ENCODE measurements at places on chromosomes 13 and 19.

GRCh38 chr19:51114087-51114729, 6.0 kb upstream of the CTU1 start:
- no peak for DNase-seq

DNA sequence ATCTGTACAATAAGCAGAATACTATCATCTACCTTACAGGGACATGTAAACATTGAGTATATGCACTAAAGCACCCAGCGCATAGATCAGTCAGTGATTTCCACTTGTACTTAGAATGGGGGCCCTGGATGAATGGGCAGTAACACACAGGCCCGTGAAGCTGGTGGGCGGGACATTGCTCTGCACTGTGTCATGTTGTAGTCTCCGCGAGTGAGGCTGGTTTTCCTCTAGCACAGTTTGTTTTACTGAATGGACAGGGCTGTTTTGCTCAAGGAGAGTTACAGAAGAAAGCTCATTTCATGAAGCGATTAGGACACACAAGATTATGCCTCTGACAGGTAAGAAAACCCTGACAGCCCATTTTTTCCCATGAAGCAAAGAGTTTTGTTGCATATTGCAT, 86.4 kb upstream of the SOX21 start:
- no peak for DNase-seq

GRCh38 chr19:7512400-7512851, 3.5 kb upstream of the ZNF358 start:
- DNase-seq, result no peak

GRCh38 chr19:10583036-10583776, 3.9 kb downstream of the AP1M2 start:
- no peak for DNase-seq

DNA sequence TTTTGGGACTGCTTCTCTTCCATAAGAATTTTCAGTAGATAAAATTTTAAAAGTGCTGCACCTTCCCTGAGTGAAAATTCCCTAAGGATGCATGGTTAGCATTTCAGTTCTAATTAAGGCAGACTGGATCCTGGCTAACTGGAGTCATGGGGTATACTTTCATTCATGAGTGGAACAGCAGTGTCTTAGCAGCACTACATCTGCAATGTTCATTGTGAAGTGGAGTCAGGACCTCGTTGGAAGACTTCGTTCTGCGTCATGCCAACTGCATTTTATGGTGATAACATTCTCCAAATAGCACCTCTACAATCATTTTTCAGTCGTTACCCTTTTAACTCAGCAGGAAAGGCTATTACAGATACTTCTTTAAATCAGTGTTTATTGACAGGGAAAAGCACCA, 25.5 kb downstream of the PHF11 start:
- no peak for DNase-seq

- no peak for DNase-seq
Measured at GRCh38 chr13:51035978-51036377, 75.1 kb downstream of the C13orf42 start.

DNA sequence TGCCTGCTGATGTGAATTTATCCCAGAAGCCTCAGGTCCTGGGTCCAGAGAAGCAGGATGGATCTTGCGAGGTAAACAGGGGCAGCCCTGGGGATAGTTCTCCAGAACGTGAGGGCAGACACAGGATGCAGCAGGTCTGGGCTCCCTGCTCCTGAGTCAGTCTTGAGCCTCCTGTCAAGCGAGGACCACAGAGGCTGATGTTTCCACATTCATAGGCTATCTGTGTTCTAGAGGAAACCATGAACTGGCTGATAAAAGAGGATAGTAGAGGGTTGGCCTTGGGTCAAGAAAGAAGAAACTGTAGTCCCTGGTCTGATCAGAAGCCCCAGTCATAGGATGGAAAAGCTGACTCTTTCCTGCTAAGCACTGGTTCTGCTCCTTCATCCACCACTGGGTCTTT, 2.2 kb downstream of the ZNF175 start:
- DNase-seq, result no peak

DNA sequence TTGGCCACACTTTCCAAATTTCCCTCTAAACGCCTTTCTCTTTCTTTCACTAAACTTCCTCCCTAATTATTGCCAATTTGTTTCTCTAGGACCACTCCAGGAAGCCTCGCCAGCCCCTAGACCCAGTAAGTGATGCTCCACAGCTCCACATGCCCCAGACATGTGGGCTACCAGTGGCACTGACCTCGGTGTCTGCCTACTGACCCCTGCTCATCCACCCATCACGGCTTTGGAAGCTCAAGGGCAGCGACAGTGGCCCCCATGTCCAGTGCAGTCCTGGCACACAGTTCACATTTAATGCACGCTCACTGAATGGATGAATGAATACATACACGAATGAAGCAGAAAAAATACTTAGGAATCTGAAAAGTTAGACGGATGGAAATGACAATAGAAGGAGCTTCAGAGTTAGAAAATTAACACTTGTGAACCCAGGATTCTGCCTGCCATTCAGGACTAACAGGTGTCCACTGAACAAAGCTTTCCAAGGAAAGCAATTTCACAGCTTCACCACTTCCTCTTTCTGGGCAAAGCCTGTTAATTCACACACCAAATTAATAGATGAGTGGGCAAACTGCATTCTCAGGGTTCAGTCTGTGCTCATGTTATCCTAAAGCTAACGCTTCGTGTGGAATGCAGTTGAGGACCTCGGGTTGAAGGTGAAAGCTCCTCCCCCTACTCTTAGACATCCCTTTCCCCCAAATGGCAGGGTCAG, 50.9 kb downstream of the CCDC70 start:
- no peak for DNase-seq

DNA sequence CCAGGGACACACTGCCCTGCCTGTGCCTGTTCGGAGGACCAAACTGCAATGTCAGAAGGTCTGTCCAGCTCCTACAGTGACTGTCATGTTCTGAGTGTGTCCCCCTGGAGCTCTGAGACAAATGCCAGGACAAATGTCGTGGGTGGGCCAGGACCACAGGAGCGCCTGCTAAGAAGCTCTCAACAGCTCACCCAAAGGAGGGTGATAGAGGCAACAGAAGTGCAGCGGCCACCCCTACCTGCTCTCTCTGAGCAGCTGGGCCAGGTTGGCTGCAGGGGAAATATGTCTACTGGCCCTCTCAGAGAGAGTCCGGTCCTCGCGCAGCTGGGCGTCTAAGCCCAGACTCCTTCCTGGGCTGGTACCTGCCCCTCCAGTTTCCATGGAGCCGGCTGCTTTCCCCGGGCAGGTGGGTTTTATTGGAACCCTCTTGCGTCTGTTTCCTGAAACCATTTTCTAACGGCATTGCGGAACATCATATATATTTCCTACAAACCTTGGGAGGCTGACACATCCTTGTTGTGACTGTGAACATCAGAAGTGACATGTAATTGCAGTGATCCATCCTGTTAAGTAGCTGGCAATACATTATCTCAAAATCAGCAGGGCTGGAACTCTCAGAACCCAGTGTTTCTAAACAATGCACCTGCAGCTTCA, 78.1 kb downstream of the CHST8 start:
- DNase-seq, result no peak

GRCh38 chr19:50869479-50869878, 3.8 kb upstream of the KLK2 start:
- no peak for DNase-seq

GRCh38 chr19:42554046-42554575, 25.8 kb upstream of the CEACAM1 start:
- DNase-seq, result no peak

DNA sequence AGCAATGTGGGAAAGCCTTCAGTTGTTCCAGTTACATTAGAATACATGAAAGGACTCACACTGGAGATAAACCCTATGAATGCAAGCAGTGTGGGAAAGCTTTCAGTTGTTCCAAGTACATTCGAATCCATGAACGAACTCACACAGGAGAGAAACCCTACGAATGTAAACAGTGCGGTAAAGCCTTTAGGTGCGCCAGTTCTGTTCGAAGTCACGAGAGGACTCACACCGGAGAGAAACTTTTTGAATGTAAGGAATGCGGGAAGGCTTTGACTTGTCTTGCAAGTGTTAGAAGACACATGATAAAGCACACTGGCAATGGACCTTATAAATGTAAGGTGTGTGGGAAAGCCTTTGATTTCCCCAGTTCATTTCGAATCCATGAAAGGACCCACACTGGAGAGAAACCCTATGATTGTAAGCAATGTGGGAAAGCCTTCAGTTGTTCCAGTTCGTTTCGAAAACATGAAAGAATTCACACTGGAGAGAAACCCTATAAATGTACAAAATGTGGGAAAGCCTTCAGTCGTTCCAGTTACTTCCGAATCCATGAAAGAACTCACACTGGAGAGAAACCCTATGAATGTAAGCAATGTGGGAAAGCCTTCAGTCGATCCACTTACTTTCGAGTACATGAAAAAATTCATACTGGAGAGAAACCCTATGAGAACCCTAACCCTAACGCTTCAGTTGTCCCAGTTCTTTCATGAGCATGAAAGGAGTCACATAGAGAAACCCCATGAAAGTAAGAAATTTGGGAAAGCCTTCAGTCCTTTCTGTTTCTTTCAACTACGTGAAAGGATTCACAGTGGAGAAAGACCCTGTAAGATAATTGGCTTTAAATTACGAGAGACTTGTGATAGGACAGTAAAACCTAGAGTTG, 20.1 kb downstream of the ZNF627 start:
- DNase-seq, result no peak
